ENCODE measurements at places on chromosomes 12 and 14.

DNA sequence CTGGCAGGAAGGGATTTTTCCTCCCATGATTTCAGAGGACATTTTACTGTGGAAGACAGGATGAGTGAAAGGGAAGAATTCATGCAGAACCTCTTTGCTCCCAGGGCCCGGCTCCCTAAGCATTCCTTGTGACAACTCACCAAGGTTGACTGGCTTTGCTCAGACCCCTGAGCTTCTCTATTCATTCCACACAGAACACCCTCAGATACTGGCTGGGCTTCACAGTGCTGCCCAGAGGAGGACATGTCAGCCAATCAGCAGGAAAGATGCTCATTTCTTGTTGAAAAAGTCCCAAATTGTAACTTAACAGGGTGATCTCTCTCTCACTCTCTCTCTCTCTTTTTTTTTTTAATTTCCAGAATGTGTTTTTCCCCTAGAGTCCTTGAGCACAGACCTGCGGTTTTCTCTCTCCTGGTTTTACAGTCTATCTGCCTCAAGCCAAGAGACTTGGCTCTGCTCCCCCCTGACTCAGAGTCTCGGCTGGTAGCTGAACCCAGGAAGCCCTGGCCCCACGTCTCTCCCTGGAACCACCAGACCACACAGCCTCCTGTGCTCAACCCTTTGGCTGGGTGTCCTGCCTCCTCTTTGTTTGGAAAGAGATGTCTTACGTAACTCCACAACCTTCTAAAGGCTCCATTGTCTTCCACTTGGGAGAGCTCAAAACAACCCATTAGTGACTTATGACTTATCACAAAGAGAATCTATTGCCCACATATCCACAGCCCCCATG is 43.9 kb downstream of the SSPN start:
- no peak for DNase-seq

DNA sequence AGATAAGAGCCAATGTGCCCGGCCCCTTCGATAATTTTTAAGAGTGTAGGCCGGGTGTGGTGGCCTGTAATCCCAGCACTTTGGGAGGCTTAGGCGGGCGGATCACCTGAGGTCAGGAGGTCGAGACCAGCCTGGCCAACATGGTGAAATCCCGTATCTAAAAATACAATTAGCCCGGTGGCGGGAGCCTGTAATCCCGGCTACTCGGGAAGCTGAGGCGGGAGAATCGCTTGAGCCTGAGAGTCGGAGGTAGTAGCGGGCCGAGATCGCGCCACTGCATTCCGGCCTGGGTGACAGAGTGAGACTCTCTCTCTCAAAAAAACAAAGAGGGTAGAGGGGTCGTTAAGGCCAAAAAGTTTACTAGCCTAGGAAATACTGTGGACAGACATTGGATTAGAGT is 2.6 kb downstream of the KRAS start:
- DNase-seq, result no peak

GRCh38 chr14:51386983-51387735 is 147.1 kb downstream of the TMX1 start:
- DNase-seq, result no peak

- no peak for DNase-seq
These were observed 6.6 kb upstream of the ABCD4 start for GRCh38 chr14:74309125-74310022.

GRCh38 chr12:88150063-88150462 is 8.0 kb downstream of the TMTC3 start:
- DNase-seq, result no peak

GRCh38 chr12:3242199-3242863 is 165.2 kb downstream of the TSPAN9 start:
- DNase-seq, result no peak

DNA sequence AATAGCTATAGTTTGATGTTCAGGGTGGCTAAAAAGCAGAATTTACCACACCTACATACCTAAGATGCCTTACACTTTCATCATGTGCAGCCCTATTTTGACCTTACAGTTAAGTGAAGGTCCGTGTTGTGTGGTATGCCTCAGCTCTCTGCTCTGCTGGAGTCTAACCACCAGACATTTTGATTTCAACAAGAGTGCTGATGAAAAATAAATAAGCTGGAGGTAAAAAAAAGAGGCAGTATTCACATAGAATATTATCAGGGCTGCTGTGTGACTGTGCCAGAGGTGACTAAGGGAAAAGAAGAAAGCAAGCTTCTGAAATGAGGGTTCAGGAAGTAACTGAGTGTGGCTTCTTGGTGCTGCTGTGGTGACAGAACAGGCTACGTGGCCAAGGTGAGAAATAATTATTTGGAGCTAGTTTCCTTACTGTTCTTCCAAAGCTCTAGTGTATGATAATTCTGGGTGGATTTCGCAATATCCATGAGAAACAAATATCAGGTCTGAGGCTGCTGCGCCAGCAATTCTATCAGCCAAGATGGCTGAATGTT is 188.8 kb downstream of the STXBP6 start:
- DNase-seq, result no peak

DNA sequence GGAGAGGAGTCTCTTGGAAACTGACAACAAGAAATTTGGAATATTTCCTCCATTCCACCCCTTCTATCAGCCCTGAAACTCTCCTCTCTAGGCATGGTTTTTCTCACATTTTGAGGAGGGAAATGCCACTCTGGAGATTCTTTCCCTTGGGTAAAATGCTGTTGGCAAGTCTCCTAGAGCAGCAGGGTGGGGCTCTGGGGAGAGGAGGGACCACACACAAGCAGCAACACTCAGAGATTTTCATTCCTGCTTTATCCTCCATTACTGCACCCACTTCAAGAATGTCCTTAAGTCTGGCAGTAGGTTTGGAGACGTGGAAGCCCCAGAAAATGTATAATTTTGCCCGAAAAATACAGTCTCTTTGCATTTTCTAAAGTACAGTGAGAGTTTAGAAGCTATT is 130.8 kb upstream of the FLRT2 start:
- no peak for DNase-seq

- DNase-seq, result no peak
These were observed 6.0 kb upstream of the ADCY6 start for GRCh38 chr12:48794870-48795269.

DNA sequence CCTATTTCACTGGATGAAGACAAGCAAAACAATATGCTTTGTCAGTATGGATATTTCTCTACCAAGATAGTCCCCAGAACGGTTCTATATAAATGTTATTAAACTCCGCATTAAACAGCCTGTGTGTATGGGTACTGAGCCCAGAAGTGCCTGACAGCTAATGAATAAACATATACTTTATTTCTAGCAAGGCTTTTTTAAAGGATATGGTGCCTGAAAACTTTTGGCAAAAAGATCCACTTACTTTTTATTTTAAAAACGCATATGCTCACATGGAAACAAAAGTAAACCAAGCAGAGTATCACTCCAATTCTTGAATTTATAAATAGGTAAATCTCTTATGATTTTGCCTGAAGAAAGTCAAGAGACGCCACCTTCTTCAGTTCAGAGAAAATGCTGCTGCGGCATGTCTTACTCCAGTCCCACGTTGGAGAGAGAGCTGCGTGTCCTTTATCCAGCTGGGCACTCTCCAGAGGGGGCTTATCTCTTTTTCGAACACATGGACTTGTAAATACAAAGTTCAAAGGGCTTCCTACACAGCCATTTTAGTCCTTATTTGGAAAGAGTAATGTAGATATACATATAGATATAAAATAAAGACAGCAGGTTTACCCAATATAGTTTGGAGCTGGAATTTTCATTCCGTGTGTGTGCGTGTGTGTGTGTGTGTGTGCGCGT is 264.2 kb downstream of the ADAMTS20 start:
- no peak for DNase-seq

GRCh38 chr14:32683679-32684078 is 255.0 kb upstream of the NPAS3 start:
- DNase-seq, result no peak

- no peak for DNase-seq
These were observed 26.3 kb downstream of the SCARB1 start for GRCh38 chr12:124837249-124837897.

- DNase-seq, result no peak
These were observed 291.4 kb downstream of the NAV3 start for GRCh38 chr12:78121969-78122610.

GRCh38 chr14:69094481-69094880 is 58.4 kb downstream of the DCAF5 start:
- no peak for DNase-seq

DNA sequence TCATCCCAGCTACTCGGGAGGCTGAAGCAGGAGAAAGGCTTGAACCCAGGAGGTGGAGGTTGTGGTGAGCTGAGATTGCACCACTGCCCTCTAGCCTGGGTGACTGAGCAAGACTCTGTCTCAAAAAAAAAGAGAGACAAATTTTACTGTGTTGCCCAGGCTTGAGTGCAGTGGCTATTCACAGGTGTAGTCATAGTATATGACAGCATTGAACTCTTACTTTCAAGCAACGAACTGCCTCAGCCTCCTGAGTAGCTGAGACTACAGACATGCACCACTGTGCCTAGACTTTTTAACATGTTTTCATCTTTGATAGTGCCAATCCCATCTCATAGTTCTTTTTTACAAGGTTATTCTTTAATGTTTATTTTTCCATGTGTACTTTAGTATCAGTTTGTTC is 13.7 kb downstream of the ARID2 start:
- no peak for DNase-seq

- DNase-seq, result peak; percentile 60
These were observed 310.0 kb upstream of the DDHD1 start for GRCh38 chr14:53462931-53463778.

DNA sequence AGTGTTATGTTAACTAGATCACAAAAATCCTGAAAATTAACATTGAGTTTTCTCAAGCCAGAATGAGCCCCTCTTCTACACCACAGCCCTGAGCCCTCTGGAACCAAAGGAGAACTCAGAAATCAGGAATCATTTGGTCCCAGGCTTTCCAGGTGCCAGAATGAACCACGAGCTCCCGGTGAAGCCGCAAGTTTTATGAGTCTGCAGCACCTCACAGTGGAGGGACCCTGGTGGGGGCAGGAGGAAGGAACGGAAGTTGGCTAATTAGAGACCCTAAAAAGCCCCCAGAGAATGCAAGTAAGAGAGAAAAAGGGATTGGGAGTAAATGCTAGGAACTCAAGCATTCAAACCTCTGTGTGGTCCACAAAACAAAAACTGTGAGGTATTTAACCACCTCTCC is 52.9 kb upstream of the BCL2L14 start:
- DNase-seq, result no peak

DNA sequence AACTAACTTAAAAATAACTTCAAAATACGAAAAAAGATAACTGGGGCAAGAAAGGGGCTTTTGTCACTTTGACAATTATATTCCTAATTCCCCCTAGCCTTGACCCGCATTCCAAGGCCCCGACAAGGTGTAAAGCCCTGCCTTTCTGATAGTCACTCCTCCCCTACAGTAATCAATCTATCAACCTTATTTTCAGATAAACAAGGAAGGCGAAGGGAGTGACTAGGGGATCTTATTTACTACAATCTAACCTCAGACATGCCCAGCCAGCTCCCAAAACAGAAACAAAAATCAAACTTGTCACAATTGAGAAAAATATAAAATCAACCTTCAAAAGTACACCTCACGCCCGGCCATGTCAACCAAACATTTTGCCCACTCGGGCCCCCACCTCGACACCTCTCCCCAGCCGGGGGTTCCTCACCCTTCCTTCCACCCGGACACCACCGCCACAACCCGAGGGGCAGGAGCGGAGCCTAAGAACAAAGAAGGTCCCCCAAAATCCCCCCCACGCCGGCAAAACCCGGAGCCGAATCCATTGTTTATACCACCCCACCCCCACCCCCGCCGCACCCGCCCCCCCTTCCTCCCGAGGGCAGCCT is 562 bp downstream of the ZFYVE1 start:
- DNase-seq, result no peak

- DNase-seq, result no peak
These were observed 5.0 kb upstream of the RAB21 start for GRCh38 chr12:71749666-71750065.

- no peak for DNase-seq
These were observed 237.6 kb downstream of the ATXN7L3B start for GRCh38 chr12:74775276-74775675.

GRCh38 chr14:49497725-49498348 is 88.3 kb downstream of the RPS29 start:
- DNase-seq, result no peak

GRCh38 chr12:123034865-123035264 is 54.4 kb downstream of the ARL6IP4 start:
- DNase-seq, result no peak

- no peak for DNase-seq
These were observed 7.3 kb upstream of the HSP90AA1 start for GRCh38 chr14:102094101-102094500.

DNA sequence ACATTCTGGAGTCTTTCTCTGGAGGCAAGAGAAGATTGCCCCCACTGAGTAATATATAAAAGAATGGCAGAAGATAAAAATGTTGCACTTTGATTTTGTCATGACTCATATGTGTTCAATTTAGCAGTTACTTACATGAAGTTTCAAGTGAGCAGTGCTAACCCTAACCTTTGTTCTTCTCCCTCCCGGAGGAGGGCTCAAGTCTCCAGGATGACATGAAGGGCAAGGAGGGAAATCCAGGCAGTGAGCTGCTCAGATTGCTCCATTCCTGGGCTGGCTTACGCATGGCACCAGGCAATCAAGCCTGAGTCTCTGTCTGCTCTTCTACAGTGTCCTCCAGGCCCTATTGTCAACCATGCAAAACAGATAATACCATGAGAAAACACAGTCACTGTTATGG is 322.3 kb downstream of the DUSP6 start:
- no peak for DNase-seq

- DNase-seq, result peak; percentile 54
These were observed 638.5 kb upstream of the MIS18BP1 start for GRCh38 chr14:45891417-45892080.

GRCh38 chr12:31759632-31760459 is 31.0 kb upstream of the AMN1 start:
- DNase-seq, result no peak

GRCh38 chr12:69474456-69474855 is 4.3 kb downstream of the FRS2 start:
- peak; percentile 17 for DNase-seq

DNA sequence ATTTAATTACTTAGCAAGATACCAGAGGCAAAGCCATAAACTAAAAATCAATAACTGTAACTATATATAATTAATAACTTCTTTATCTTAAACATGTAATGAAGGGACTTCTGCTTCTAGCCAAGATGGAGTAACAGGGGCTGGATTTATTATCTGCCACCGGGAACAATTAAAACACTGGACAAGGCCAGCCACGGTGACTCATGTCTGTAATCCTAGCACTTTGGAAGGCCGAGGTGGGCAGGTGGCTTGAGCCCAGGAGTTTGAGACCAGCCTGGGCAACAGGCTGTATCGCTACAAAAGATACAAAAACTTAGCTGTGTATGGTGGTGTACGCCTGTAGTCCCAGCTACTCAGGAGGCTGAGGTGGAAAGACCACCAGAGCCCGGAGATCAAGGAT is 113.6 kb downstream of the TAOK3 start:
- DNase-seq, result no peak

DNA sequence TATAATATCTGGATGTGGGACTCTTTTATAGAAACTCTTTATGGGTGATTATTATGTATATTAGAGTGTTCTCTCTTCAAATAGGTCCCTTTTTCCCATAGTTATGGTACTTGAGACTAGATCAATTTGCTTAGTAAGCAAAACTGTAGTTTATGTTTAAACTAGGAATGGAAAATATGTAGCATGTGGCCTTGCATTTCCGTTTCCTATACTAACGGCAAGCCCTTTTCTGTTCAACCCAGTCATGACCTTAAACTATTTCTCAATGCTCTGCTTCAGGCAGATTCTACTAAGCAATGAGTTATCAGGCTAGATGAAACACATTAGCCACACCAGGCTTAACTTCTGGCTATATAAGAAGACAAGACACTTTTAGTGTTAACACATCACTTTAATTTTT is 84.6 kb downstream of the OTOGL start:
- no peak for DNase-seq
